ENCODE measurements at places on chromosomes 12 and 14. TPM values are rescaled to one million over a fixed set of nuclear protein-coding genes. Genes with fewer than 3 reads are reported as not detected.
A peak's percentile ranks its signal among the peaks of the same experiment; 100 is the strongest.

DNA sequence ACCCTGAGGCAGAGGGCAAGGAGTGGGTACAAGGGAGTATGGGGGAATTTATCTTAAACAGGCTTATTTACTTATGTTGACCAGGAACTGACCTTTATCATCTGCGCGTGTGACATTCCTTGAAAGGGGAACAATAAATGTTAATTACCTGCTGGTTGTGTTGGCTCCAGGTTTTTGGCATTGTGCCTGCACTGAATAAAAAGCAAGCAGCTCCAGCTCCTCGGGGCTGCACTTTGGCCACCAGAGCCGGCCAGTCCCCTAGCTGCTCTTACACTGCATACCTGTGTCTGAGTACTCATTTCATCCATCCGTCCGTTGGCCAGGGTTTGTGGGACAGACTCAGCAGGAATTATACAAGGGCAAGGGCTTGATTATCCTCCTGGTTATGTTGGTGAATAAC lies 68.8 kb upstream of the GTF2A1 start:
- no peak for DNase-seq

STON2 gene
- polyA plus RNA-seq = not detected

- DNase-seq = no peak
Measured at GRCh38 chr12:6337958-6338433, 3.9 kb downstream of the TNFRSF1A start.

LRTM2 gene
- not detected for polyA plus RNA-seq

GRCh38 chr12:104294927-104295668 lies 8.4 kb upstream of the EID3 start:
- DNase-seq = no peak

ZBTB25 gene
- 34.8 TPM for polyA plus RNA-seq

- DNase-seq = no peak
Measured at GRCh38 chr14:46137786-46138185, 513.8 kb downstream of the RPL10L start.

- peak; percentile 68 for DNase-seq
Measured at GRCh38 chr12:116916714-116917114, 6.0 kb downstream of the FBXW8 start.

DIO2 gene
- polyA plus RNA-seq = not detected

- no peak for DNase-seq
Measured at GRCh38 chr12:117768860-117769259, 199.9 kb downstream of the KSR2 start.

HSPB8 gene
- polyA plus RNA-seq = not detected

- no peak for DNase-seq
Measured at GRCh38 chr14:71748196-71748595, 184.0 kb upstream of the RGS6 start.

GRCh38 chr12:64681200-64682052 lies 71.1 kb downstream of the RASSF3 start:
- no peak for DNase-seq

SLC7A7 gene
- 0.57 TPM for polyA plus RNA-seq

KLRK1 gene
- 1.8 TPM for polyA plus RNA-seq

DNA sequence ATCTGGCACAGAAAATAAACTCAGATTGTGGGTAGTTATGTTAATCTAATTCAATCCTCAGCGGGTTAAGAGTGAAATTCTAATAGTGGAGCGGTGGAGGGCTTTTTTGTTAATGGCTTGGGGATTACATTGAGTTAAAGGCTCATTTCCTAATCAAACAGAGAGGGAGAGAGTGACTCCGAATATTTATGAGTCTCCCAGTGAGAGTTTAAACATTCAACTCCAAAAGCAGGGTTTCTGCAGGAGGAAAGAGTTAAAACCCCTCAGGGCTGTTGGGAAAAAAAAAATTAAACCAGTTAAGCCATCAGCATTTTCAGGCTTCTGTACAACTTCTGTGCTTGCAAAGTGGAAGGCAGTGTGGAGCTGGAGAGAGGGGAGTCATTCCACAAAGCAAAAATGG lies 62.1 kb upstream of the ESRRB start:
- no peak for DNase-seq

DNA sequence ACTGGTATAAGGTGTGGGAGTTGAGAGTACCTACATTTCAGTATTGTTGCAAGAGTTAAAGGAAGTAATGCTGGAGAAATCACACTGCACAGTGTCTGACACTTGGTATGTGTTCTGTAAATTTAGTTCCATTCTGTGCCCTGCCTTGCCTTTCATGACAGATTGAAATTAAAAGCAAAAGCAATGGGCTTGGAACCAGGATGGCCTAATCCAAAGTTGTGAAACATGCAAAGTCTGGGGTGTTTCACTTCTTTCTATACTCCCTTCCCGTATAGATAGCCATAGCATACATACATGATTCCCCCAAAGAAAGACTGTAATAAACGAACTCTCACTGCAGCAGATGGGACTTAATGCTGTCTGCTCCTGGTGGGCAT lies 281.1 kb downstream of the NRXN3 start:
- DNase-seq = no peak

- DNase-seq = no peak
Measured at GRCh38 chr12:126668961-126669360, 1598.0 kb upstream of the TMEM132C start.

GRCh38 chr14:96484399-96484798 lies 17.8 kb upstream of the PAPOLA start:
- DNase-seq = no peak

DNA sequence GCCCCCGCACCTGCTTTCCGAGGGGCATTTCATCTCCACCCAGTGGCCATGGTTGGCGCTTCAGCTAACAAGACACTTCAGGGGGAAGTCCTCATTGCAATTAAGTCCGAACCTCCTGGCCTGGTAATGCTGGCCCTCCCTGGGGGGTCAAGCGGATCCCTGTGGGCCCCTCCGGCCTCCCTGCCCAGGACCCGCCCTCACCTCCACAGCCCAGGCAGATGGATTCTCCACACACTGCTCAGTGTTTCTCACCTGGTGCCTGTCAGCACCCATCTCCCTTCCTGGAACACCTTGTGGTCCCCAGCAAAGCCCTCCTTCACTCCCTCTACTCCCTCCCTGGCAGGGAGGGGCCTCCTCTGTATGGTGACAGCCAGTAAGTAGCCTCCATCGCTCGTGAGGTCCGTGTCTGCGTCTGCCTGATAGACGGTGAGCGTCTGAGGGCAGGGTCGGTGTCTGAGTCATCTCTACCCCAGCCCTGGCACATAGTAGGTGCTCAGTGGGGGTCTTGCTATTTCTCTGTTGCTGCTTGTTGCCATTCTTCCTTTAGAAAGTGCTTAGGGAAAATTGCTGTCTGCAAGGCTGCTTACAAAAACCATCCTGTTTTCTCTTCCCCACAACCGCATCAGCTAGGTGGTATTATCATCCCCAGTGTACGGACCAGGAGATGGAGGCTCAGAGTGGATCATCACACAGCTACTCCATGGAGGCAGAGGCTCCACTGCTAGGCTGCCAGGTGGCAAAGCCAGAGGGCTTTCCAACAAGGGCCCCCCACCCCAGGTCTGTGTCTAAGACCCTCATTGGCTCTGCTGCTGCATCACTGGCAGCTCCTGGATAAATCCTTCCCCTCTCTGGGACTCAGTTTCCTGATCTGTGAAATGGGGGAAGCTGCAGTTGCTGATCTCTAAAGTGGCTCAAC lies 39.7 kb upstream of the EML1 start:
- DNase-seq = no peak

DNA sequence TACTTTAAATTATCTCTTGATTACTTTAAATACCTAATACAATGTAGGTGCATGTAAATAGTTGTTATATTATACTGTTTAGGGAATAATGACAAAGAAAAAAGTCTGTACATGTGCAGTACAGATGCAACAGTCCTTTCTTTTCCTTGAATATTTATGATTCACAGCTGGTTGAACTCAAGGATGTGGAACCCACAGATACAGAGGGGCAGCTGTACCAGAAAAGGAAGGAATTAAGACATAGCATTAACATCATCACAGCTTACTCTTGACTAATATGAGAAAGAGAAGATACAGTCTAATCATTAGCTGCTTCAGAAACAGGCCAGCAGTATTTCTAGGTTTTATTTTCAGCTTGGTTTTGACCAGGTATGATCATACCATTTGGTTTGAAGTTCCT lies 34.7 kb upstream of the AP4S1 start:
- DNase-seq = no peak

GRCh38 chr12:19712041-19712440 lies 272.7 kb downstream of the AEBP2 start:
- no peak for DNase-seq

GRCh38 chr12:56257491-56258067 lies 605 bp downstream of the ANKRD52 start:
- DNase-seq = no peak

- no peak for DNase-seq
Measured at GRCh38 chr12:124475295-124476010, 92.0 kb downstream of the NCOR2 start.

KCNC2 gene
- not detected for polyA plus RNA-seq

- no peak for DNase-seq
Measured at GRCh38 chr14:53144244-53144643, 8.9 kb downstream of the DDHD1 start.

- no peak for DNase-seq
Measured at GRCh38 chr14:60544659-60545058, 35.7 kb downstream of the SIX6 start.

- no peak for DNase-seq
Measured at GRCh38 chr12:82458101-82458500, 99.8 kb downstream of the METTL25 start.

DNA sequence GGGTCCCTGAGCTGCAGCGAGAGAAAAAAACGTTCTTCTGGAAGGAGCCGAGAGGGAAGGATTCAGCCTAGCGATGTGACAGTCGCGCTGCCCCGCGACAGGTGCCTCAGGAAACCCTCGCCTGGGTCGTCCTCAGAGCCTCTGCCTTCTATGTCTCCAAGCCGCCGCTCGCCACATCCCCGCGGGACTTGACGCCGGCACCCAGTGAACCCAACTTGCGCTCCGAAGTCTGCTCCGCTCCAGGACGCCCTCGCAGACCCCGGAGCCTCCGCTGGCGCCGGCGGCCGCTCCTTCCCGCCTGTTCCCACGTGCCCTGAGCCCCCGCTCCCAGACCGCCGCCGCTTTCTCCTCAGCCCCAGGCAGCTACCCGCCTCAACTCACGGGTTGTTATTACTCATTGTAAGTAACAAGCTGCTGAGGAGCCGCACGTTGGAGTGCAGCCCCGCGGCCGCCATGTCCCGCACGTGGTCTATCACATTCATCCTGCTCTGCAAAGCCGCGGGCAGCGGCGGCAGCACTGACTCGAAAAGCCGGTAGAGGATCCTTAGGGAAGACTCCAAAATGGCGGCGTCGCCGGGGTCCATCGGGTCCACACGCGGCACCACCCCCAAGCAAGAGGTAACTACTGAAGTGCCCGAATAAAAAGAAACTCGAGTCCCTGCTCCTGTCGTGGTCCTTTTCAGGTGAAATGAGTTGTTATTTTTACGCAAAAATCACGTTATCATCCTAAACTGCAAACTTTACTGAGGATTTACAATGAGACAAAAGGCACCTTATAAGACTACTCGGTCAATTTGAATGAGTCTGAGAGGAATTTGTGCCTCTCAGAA lies at the start of gene ANAPC7:
ANAPC7 (minus strand) TSS at position 563 of the 830 bp plus-strand sequence; CDS start at position 482, 81 bp downstream.
- peak; percentile 83 for DNase-seq

GRCh38 chr14:65502676-65503124 lies 90.2 kb downstream of the FUT8 start:
- DNase-seq = no peak

GRCh38 chr14:71497645-71498086 lies 434.6 kb upstream of the RGS6 start:
- DNase-seq = no peak

DNA sequence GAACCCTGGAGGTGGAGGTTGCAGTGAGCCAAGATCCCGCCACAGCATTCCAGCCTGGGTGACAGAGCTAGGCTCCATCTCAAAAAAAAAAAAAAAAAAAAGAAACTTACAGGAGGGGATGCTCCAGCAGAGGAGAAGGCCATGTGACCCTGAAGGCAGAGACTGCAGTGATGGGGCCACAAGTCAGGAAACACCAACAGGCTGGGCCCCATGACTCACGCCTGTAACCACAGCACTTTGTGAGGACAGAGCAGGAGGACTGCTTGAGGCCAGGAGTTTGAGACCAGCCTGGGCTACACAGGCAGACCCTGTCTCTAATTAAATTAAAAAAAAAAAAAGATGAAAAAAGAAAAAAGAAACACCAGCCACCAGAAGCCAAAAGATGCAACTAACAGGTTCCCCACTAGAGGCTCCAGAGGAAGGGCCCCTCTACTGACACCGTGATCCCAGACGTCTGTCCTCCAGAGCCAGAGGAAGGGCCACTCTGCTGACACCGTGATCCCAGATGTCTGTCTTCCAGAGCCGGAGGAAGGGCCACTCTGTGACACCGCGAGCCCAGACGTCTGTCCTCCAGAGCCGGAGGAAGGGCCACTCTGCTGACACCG lies 9.1 kb upstream of the GLT1D1 start:
- DNase-seq = no peak

DNA sequence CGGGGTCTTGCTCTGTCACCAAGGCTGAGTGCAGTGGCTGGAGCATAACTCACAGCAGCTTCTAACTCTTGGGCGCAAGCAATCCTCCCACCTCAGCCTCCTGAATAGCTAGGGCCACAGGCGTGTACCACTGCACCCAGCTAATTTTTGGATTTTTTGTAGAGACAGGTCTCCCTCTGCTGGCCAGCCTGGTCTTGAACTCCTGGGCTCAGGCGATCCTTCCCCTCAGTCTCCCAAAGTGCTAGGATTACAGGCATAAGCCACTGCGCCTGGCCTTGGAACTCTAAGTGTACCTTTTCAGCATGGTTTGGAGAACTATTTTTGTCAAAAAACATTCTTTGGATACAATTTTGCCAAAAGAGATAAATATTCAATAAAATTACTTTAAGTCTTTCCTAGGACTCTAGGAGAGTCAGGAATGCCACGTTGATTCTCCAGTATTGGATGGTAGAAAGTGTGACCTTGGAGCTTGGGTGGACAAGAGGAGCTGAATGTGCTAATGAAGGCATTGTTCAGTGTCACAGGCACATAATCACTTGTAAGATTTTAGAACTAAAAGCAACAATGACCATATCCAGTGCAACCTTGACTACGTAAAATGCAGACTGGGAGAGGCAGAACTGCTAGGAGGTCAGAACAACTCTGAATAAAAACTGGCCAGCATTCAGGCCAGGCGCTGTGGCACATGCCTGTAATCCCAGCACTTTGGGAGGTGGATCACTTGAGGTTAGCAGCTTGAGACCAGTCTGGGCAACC lies 2.8 kb downstream of the SRSF9 start:
- peak; percentile 27 for DNase-seq

- DNase-seq = no peak
Measured at GRCh38 chr14:95521001-95521400, 4.6 kb upstream of the SYNE3 start.

- DNase-seq = no peak
Measured at GRCh38 chr14:105118646-105119407, 49.7 kb downstream of the JAG2 start.

DNA sequence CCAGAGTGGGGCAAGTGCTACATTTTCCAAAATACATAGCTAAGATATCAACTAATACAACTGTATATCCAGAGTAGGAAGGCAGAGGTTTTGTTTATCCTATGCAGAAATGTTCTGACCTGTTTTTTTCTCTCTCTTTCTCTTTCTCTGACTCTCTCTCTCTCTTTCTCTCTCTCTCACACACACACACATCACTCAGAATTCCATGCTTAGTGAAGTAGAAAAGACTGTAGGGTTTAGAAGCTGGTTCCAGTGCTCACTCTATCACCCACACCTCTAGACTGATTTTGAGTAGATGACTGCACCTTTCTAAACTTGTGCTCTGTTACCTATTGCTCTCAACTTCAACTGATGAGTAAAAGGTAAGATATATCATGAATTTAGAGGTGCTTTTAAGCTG lies 356.7 kb downstream of the LRIG3 start:
- no peak for DNase-seq
